Activated CD8-positive, alpha-beta memory T cell treated with anti-CD3 and anti-CD28 coated beads, Interleukin-2, amount 10 ng/mL, durations not matched to agents 7 days and 5 days (primary cell): ENCODE measurements at places on chromosomes 1 and 21. TPM values are rescaled to one million over a fixed set of nuclear protein-coding genes. Genes with fewer than 3 reads are reported as not detected.

AADACL3 gene
- not detected for total RNA-seq

- DNase-seq = no peak
These were observed 82.4 kb upstream of the CD1D start for GRCh38 chr1:158098256-158098655.

DNA sequence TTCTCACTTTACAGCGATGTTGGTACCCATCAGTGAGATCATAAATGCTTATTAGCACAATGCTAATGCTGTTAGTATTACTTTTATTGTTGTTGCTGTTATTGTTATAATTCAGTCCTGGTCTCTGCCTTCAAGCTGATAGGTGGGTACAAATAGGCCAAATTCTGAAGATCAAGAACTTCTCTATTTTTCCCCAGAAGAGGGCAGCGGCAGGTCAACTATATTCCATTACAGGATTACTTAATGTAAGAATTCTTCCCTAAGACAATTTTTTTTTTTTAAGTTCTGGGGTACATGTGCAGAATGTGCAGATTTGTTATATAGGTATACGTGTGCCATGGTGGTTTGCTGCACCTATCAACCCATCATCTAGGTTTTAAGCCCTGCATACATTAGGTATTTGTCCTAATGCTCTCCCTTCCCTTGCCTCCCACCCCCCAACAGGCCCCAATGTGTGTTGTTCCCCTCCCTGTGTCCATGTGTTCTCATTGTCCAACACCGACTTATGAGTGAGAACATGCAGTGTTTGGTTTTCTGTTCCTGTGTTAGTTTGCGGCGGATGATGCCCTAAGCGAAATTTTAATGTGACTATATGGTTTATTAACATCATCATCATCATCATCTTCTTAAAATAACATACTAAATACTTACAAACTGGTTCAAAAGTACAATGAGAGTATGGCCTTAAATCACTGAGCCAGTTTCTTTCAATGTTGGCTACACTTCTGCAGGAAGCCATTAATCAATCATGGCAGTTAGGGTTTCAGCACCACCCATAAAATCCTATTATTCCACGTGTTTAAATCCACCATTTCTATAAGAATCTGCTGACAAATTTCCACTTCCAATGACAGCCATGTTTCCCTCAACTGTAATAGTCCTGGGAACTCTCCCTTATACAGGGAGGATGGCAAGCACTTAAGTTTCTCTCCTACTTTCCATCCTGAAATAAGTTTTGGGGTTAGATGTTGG lies 19.2 kb downstream of the SLC19A2 start:
- no peak for DNase-seq

- DNase-seq = no peak
These were observed 23.8 kb downstream of the PLA2G2A start for GRCh38 chr1:19955534-19956170.

DNA sequence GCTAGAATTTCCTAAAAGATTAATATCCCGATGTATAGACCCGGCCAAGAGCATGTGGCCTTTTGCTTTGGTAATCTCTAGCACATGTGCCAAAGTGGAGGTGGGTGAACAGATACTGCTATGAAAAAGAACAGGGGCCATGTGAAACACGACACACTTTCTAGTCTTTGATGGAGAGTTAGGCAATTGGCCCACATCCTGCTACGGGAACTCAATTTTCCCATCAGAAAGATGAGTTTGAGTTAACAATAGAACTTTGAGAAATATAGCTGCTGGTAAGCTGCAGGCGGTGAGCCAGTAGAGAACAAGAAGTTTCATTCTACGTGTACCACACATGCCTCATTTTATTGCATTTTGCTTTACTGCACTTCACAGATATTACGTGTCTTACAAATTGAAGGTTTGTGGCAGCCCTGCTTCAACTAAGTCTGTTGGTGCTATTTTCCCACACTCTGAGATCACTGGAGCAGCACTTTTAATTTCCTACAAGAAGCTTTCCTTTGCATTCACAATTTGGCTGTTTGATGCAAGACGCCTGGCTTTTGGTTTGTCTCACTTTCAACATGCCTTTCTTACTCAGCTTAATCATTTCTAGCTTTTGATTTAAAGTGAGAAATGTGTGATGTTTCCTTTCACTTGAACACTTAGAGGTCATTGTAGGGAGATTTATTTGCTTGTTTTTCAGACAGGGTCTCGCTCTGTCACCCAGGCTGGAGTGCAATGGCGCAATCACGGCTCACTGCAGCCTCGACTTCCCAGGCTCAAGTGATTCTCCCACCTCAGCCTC lies 46.3 kb downstream of the HTR6 start:
- peak; percentile 53 for DNase-seq

DNA sequence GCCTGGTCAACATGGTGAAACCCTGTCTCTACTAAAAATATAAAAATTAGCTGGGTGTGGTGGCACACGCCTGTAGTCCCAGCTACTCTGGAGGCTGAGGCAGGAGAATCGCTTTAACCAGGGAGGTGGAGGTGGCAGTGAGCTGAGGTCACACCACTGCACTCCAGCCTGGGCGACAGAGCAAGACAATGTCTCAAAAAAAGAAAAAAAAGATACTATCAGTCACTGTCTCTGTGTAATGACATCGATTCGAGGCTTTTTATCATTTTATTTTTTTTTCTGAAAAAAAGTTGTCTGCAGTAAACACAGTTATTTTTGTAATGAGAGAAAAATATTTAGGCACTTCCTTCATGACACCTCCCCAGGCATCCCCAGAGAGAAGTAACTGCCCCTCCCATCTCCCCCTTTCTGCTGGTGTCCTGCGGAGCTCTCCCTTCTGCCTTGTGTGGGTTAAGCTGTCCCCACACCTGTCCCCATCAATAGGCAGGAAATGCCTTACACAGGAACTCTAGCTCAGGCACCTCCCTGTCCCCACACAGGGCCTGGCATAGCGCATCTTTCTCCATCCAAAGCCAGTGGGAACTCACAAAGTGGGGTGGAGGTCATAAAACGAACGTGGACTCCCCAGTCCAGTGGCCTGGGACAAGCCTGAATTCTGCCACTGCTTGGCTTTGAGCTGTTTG lies 132.0 kb downstream of the SYF2 start:
- peak; percentile 58 for DNase-seq

- DNase-seq = no peak
These were observed 6.2 kb upstream of the KCNK2 start for GRCh38 chr1:215076322-215076721.

GRCh38 chr21:35026153-35026500 lies 23.0 kb downstream of the RUNX1 start:
- no peak for DNase-seq

GRCh38 chr21:45094412-45094811 lies 20.0 kb downstream of the ADARB1 start:
- DNase-seq = no peak

GRCh38 chr1:156708218-156708661 lies 2.9 kb upstream of the CRABP2 start:
- DNase-seq = no peak
